Activated T-cell treated with anti-CD3 and anti-CD28 coated beads, Interleukin-2, amount 50 U/mL, for 4 hours (primary cell): ENCODE measurements at places on chromosomes 2 and 18.

DNA sequence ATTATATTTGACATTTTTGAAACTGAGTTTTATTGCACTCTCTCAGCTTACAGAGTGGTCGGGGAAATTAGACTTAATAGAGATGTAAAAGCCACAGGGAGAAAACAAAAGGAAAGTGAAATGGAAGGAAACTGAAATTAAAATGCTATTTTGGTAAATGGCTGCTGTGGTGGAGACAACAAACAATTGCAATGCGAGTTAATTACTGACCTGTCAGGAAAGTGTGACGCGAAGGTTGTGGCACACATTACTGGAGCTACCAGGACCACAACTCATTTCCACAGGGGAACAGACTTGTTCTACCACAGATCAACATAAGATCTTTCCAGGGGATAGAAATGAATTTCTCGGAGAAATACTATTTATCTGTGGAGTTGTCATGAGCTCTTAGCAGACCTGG lies 19.5 kb downstream of the ARHGAP15 start:
- DNase-seq: no peak

DNA sequence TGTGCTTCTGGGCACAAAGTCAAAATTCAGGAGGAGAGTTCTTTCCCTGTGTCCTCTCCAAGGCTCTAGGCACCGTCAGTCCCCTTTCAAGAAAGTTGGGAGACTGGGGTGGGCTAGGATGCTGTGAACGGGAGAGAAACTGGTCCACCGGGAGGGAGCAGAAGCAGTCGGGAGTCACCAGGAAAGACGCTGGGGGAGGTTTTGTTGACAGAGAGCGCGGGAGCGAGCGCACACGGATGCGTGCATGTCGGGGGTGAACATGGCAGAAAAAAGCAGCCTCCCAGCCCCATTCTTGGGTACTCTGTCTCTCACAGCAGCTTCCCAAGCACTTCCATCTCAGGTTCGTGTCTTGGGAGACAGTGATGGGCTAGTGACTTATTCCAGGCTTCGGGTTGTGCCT lies 97.1 kb upstream of the PXDN start:
- no peak for DNase-seq

DNA sequence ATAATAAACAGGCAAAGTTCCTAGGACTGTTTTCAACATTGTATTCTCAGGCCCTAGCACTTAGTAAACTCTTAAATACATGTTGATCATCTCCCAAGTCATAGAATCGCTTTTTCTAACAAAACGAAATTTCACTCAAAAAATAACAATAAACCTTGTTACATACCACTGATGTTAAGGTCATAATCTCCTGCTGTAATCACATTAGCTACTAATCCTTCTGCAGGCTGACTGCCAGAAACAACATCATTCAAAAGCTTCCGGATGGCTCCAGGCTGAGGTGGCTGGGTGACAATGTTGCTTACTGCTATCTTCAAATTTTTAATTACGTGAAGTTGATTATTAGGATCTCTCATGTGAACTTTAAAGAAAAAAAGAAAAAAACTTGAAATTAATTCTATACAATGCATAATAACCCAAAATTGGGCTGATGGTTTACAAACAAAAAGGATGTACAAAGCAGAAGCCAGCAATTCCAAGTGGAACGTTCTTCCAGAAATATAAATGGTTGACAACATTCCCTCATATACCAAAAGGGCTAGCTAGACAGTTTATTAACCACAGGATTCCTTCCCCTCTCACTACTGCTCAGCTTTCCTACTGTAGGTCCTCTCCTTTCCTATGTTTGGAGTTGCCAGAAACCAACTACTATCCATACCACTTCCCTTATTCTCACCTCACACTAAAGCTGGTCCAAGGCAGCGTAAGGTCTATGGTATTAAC lies 11.6 kb downstream of the TRAPPC8 start:
- DNase-seq: no peak

GRCh38 chr2:41498781-41499180 lies 549.0 kb upstream of the PKDCC start:
- DNase-seq: no peak

DNA sequence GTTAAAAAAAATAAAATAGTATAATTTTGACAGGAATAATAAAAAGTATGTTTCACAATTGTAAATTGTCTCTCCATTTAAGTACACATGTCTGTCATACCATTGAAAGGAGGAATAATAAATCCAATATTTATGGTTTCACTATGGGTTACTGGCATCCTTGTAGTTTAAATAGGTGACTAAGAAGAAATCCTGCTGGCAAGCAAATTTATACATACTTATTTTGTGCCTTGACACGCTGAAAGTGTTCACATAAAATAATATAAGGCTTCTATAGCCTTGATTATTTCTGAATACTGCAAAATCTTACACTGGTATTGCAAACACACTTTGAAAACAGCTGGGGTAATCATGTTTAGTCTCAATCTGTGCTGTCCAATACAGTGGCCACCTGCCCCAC lies 138.3 kb upstream of the ETAA1 start:
- no peak for DNase-seq

- no peak for DNase-seq
Observed at GRCh38 chr18:73316513-73316912, 448.7 kb upstream of the NETO1 start.

DNA sequence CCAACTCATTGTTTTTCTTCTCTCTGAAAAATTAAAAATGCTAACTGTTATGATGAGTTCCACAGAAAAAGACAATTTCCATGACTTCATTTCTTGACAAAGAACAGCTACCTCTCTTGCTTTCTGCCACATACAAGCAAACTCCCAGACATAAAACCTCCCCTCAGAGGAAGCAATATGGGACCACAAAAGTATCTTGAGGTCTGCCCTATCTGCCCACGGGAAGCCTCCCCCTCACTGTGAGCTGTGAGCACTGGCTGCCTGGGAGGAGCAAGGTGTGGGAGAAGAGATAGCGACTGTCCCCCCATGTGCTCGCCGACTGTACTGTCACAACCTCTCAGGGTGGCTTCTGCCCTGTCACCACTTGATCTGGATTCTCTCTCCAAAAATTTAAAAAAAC lies 69.7 kb upstream of the NRP2 start:
- DNase-seq: peak; percentile 27

- DNase-seq: no peak
Observed at GRCh38 chr2:227378371-227378782, 729 bp downstream of the TM4SF20 start.

GRCh38 chr2:36473230-36473629 lies 117.7 kb downstream of the CRIM1 start:
- DNase-seq: no peak

- no peak for DNase-seq
Observed at GRCh38 chr18:77395953-77396352, 146.3 kb downstream of the GALR1 start.
